ENCODE measurements at places on chromosomes 4 and X.

GRCh38 chrX:111254896-111255693, 15.2 kb downstream of the CAPN6 start:
- no peak for DNase-seq

- no peak for DNase-seq
Observed at GRCh38 chr4:86615501-86615900, 21.4 kb downstream of the PTPN13 start.

- DNase-seq: no peak
Observed at GRCh38 chrX:104253567-104254441, 929 bp downstream of the ESX1 start.

DNA sequence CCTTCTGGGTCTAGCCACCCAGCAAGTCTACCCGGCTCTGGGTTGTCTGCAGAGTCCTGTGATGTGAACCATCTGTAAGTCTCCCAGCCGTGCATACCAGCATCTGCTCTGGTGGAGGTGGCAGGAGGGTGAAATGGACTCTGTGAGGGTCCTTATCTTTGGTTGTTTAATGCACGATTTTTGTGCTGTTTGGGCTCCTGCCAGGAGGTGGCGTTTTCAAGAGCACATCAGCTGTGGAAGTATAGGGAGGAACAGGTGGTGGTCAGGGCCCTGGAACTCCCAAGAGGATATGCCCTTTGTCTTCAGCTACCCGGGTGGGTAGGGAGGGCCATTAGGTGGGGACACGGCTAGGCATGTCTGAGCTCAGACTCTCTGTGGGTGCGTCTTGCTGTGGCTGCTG, 66.5 kb upstream of the ZFP42 start:
- no peak for DNase-seq

GRCh38 chrX:2391869-2392606, 108.7 kb downstream of the DHRSX start:
- DNase-seq: no peak

GRCh38 chr4:99219479-99219878, 433 bp upstream of the ADH6 start:
- no peak for DNase-seq

GRCh38 chr4:5916229-5916628, 23.3 kb upstream of the CRMP1 start:
- no peak for DNase-seq

- DNase-seq: no peak
Observed at GRCh38 chr4:100348473-100348872, 158.2 kb upstream of the DDIT4L start.

DNA sequence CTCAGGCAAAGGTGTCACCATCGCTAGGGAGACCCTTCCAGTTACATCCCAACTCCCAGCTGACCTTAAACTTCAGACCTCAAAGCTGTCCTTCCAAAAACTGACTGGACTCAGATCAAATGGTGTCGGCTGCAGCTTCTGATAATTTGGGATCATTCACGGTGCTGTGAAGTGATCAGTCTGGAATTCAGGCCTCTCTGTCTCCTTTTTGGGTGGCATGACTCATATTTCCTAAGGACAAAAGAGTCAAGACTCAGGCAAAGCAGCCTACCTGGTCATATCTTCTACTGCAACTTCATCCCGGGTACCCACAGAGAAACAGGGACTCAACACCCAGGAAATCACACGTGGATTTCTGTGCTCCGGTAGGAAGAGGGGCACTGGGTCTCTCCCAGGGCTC, 87.6 kb downstream of the SORCS2 start:
- DNase-seq: no peak

DNA sequence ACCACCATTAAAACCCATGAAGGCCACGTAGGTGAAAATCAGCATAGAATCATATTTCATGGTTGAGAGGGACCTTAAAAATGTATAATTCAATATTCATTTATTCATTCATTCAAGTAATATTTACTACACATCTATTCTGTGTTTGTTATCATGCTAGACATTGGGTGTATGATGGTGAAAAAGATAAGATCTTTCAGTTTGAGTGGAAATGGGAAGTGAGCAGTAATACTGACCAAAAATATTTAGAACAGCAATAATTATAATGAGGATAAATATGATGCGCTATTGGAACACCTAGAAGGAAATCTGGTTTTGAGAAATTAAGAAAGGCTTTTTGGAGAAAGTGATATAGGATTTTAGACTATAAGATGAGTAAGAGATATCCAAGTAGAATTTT, 28.0 kb downstream of the DKK2 start:
- no peak for DNase-seq

DNA sequence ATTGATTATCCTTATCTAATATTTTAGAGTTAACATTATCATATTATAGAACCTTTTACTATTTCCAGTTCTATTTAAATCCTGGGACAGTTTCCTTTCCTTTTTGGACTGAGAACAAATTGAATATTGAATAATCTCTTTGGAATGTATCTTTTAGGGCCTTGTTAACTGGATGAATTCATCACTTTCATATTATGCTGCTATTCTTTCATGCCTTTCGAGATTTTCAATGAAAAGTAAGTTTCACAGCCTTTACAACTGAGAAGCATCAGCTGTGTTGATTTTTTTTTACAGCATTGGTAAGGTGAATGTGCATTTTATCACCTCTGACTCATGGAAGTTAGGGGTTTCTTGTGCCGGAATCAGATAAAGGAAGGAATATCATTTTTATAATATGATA, 39.6 kb downstream of the PDLIM5 start:
- DNase-seq: no peak

DNA sequence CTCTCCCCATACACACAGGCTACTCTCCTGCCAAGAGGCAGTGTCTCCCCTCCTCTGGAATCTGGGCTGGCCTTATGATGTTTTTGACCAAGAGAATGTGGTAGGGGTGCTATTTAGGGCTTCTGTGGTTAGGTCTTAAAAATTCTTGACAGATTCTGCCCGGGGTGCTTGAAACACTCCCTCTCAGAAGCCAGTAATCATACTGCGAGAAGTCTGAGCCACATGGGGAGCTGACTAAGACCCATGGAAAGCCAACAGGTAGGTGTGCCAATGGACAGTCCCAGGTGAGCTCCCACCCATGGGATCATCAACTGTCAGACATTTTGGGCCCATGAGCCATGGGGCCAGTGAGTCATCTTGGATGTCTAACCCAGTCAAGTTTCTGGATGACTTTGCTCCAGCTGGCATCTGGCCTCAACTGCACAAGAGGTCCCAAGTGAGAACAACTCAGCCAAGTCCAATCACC, 315.7 kb downstream of the FBXW7 start:
- no peak for DNase-seq

GRCh38 chr4:181281451-181281850, 961.8 kb upstream of the TENM3 start:
- no peak for DNase-seq
